ENCODE measurements at places on chromosomes 7 and 10.

DNA sequence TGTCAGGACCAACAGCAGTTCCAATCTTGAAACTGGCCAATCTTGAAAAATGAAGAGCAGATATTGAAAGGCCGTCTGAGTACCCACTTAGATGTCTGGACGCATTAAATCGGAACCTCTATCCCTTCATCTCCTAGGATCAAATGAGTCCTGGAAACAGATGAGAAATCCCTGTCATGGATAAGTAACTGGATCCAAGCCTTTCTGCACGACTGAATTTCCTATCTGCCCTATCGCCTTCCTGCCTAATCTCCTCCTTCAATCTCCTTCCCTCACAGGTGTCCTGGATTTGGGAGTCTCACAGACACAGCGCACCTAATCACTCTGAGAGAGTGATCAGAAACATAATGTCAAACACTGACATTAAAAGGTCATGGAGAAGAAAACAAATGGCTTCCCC is 245.2 kb upstream of the PRSS58 start:
- DNase-seq, result no peak

DNA sequence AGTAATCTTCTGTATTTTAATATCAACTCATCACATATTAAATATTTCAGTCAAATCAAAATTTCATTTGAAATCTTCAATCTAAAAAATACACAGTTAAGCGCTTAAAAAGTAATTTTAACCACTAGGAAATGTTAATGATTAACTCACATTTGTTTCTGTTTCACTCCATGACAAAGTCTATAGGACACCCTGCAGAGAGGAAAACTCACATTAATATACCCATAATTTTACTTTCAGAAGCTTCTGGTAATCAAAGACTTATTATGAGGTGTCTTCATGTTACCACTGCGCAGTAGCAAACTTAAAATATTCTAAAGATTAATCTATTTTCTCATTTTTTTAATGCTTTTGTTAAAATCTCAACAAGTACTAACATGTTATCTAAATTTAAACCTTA is 41.0 kb upstream of the ZNF518A start:
- peak; percentile 7 for DNase-seq

DNA sequence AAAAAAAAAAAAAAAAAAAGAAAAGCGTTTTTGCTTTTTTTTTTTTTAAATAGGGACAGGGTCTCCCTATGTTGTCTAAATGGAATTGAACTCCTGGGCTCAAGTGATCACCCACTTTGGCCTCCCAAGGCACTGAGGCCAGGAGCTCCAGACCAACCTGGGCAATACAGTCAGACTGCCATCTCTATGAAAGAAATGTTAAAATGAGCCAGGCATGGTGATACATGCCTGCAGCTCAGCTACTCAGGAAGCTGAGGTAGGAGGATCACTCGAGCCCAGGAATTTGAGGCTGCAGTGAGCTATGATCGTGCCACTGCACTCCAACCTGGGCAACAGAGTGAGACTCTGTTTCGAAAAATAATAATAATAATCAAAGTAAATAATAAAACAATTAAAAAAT is 16.5 kb upstream of the LMTK2 start:
- DNase-seq, result no peak

GRCh38 chr7:133313575-133313974 is 60.7 kb downstream of the EXOC4 start:
- DNase-seq, result no peak

GRCh38 chr7:135665042-135665441 is 2.7 kb downstream of the STMP1 start:
- no peak for DNase-seq

GRCh38 chr7:36336390-36336789 is 53.3 kb upstream of the ANLN start:
- no peak for DNase-seq
